ENCODE measurements at places on chromosomes 5 and 9. TPM values are rescaled to one million over a fixed set of nuclear protein-coding genes. Genes with fewer than 3 reads are reported as not detected.
A peak's percentile ranks its signal among the peaks of the same experiment; 100 is the strongest.

Gene STPG3
- not detected for total RNA-seq

- DNase-seq = peak; percentile 55
Measured at GRCh38 chr5:147188200-147189108, 46.4 kb upstream of the STK32A start.

- DNase-seq = no peak
Measured at GRCh38 chr5:88190106-88190834, 78.4 kb downstream of the TMEM161B start.

DNA sequence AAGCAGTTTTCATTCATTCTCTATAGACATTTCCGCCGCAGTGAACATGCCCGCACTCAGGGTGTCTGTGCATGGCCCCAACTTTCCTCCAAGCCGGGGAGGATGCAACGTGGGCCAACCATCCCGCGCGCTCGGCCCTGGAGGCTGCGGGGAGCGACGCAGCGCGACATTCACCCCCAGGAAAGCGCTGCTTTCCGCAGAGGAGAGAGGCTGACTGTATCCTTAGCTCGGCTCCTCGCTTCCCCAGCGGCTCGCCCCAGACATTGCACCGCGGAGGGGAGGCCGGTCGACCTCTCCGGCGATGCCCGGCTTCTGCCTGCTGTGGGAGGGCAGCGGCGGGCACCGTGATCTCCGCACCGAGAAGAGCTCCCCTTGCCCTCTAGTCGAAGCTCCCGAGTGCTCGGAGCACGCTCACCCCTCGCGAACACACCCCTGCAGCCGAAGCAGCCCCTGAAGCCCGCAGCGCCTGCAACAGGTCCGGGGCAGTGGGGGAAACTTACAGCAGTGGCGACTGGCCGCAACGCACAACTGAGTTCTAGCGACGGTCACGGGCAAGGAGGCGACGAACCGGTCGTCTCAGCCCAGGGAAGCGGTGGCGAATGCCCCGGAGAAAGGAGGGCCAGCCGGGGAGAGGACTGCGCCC is 600 bp downstream of the ENC1 start:
- no peak for DNase-seq

DNA sequence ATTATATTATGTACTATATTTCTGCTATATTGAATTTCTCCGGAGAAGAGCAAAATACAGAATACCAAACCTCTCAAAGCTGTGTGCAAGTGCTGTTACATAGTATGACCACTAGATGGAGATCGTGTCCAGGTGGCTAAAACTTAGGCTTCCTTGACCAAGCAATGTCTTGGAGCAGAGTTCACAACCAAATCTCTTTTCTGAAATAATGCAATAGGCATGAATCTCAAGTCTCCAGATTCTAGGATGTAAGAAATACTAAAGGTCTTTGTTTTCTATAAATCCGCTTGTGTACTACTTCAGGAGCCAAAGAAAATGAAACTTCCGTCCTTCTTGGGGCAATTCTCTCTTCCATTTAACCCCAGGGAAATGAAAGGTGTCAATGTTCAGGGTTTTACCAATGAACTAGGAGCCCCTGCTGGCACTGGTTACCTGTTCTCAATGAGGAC is 181.5 kb upstream of the RAI14 start:
- peak; percentile 55 for DNase-seq

- peak; percentile 73 for DNase-seq
Measured at GRCh38 chr5:90182726-90183125, 226.8 kb downstream of the CETN3 start.

Gene SLC36A2
- not detected for total RNA-seq

Data from bronchial epithelial cell (primary cell).